ENCODE measurements at places on chromosomes 1 and 21. TPM values are rescaled to one million over a fixed set of nuclear protein-coding genes. Genes with fewer than 3 reads are reported as not detected.

DNA sequence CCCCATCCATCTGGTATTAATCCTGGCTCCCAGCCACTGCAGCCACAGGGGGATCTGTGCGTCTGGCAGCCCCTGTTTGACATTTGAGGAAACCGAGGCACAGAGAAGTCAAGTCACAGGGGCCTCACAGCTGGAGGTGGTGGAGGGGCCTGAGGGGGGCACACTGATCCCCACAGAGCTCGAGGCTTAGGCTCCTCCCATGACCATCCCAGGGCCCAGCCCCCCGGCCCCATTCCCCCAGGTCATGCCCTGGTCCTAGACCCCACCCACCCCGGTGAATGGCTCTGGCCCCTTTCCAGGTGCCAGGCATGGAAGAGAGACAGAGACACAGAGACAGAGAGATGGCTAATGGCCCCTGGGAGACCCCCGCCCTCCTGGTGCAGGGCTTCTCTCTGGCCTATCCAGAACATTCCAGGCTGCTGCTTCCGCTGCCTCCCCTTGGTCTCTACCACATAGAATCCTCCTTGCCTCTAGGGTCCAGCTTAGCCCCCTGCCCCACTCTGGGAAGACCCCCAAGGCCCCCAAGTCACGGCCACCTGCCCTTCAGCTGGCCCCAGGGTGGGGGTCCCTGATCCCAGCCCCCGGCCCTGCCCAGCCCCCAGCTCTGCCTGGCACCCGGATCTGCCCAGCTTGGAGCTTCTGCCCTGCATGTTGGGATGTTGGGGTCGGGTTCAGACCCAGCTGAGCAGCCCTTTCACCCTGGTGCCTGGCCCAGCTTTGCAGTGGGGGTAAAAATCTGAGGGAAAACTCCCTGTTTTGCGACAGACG is 29.2 kb upstream of the LRRC3 start:
- H3K27me3 ChIP-seq, result peaks cover 38% of the 10 kb centered on the region
- peak; percentile 56 for DNase-seq
- no peak overlapping the region for H3K27ac ChIP-seq
- H3K4me1 ChIP-seq, result no peaks in the 10 kb centered on the region
- no peak overlapping the region for H3K4me3 ChIP-seq
- H3K36me3 ChIP-seq, result no peaks in the 10 kb centered on the region

DNA sequence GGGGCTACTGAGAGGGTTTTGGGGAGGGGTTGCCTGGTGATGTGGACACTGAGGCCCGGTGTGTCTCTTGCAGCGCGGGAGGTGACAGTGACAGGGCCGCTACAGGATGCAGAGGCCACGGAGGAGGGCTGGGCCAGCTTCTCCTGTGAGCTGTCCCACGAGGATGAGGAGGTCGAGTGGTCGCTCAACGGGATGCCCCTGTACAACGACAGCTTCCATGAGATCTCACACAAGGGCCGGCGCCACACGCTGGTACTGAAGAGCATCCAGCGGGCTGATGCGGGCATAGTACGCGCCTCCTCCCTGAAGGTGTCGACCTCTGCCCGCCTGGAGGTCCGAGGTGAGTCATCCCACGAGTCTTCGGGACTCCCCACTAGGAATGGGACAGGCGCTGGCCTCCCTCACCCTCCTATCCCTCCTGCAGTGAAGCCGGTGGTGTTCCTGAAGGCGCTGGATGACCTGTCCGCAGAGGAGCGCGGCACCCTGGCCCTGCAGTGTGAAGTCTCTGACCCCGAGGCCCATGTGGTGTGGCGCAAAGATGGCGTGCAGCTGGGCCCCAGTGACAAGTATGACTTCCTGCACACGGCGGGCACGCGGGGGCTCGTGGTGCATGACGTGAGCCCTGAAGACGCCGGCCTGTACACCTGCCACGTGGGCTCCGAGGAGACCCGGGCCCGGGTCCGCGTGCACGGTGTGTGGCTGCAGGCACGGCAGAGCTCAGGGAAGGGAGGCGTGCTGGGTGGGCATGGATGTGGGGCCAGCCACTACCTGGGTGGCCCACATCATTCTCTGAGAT is 72.5 kb downstream of the OBSCN start:
- H3K4me1 ChIP-seq, result peaks cover 11% of the 10 kb centered on the region
- no peak overlapping the region for H3K27ac ChIP-seq
- no peak overlapping the region for H3K4me3 ChIP-seq
- H3K27me3 ChIP-seq, result no peaks in the 10 kb centered on the region

The PLEKHN1 gene
- total RNA-seq, result 39.5 TPM

GRCh38 chr21:39599191-39599970 is 13.4 kb upstream of the B3GALT5 start:
- H3K27me3 ChIP-seq, result no peaks in the 10 kb centered on the region
- DNase-seq, result no peak

The FCRLB gene
- total RNA-seq, result 0.81 TPM

DNA sequence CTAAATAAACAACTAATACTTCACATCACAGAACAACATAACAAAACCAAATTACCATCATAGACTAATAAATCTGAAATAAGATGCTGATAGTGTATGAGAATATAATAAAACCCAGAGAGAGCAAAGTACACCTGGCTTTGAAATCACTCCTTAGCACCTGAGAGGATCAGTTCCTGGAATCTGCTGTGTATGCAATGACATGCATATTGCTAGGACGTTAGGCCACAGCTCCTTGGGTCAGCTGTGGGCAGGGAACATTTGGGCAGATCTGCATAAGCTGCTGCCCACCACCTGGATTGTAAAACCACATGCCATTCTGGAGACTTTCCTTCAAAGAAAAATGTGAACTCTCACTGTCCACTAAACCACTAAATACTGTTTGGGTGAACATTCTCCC is 81.1 kb downstream of the NR5A2 start:
- no peak overlapping the region for H3K27ac ChIP-seq
- H3K4me1 ChIP-seq, result no peaks in the 10 kb centered on the region
- no peaks in the 10 kb centered on the region for H3K36me3 ChIP-seq
- H3K4me3 ChIP-seq, result no peak overlapping the region
- H3K27me3 ChIP-seq, result peaks cover 2% of the 10 kb centered on the region
- DNase-seq, result no peak

- H3K4me1 ChIP-seq, result no peaks in the 10 kb centered on the region
- DNase-seq, result no peak
- no peaks in the 10 kb centered on the region for H3K36me3 ChIP-seq
- no peak overlapping the region for H3K27ac ChIP-seq
- no peak overlapping the region for H3K4me3 ChIP-seq
Measured at GRCh38 chr1:192739476-192740184, 69.2 kb upstream of the RGS2 start.

- H3K36me3 ChIP-seq, result peaks cover 83% of the 10 kb centered on the region
- H3K4me3 ChIP-seq, result no peak overlapping the region
- no peak for DNase-seq
Measured at GRCh38 chr1:166859597-166859996, 16.5 kb downstream of the TADA1 start.
